ENCODE measurements at places on chromosomes 5 and 9.
A peak's percentile ranks its signal among the peaks of the same experiment; 100 is the strongest.

GRCh38 chr5:181054138-181054537 is 14.1 kb downstream of the BTNL9 start:
- no peak for DNase-seq

GRCh38 chr5:39587675-39588074 is 162.9 kb upstream of the DAB2 start:
- DNase-seq, result no peak

- DNase-seq, result no peak
Observed at GRCh38 chr5:52903142-52903541, 86.0 kb upstream of the ITGA2 start.

- no peak for DNase-seq
Observed at GRCh38 chr9:126365780-126366179, 39.2 kb downstream of the MVB12B start.

- DNase-seq, result peak; percentile 17
Observed at GRCh38 chr5:39283231-39283818, 64.0 kb upstream of the FYB1 start.

- no peak for DNase-seq
Observed at GRCh38 chr5:59133764-59134261, 550.9 kb downstream of the RAB3C start.

- no peak for DNase-seq
Observed at GRCh38 chr5:132296412-132297016, 2.3 kb downstream of the SLC22A4 start.

DNA sequence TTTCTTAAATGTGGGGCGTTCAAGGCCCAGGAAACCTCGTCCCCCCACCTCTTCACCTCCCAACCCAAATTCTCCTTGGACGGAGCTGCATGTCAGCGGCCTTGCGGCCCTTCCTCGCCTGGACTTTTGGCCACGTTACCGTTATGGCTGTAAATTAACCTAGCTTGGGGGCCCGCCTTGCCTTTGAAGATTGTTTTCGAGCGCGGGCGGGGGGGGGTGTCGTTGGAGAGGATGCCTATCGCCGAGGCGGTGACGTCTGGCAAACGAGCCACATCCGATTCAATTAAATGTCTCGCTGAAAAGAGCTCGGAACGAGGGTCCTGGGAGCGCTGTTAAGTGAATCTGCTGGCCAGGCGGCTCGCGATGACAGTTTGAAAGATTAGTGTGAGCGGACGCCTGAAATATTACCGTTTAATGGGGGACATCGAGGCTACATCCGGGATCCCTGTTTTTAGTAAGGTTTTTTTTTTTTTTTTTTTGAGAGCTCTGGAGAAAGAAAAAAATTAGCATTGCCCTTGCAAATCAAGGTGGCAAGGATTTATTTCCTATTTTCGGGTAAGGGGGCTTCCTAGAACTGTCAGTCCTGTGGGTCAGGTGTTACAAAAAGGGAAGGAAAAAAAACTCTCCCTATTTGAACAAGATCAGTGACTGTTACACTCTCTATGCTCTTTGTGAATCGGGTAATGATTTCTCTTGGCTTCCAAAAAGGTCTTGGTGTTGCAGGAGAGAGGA is 2.3 kb upstream of the NKX2-5 start:
- DNase-seq, result no peak

- DNase-seq, result no peak
Observed at GRCh38 chr9:93294011-93294410, 110.1 kb downstream of the WNK2 start.

DNA sequence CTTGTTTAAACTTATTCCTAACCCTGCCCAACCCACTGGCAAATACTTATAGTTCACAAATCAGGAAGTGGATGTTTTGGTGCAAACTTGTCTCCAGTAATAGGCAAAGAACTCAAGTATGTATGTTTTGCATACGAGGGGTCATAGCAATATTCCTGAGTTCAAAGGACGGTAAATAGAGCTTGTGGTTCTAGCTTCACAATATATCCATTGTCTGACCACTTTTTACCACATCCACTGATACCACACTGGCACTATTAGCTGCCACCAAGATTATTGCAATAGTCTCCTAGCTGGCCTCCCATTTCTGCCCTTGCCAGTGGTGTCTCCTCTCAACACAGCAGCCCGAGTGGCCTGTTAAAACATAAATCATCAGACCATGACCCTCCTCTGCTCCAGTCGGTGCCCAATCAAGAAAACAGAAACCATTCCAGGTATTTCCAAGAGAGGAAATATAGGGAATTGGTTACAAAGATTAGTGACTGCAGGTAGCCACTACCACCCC is 17.0 kb downstream of the GRXCR2 start:
- no peak for DNase-seq

Data from NCI-H1105 (cell line).